ENCODE measurements at places on chromosomes 12 and 14. TPM values are rescaled to one million over a fixed set of nuclear protein-coding genes. Genes with fewer than 3 reads are reported as not detected.

Gene ANKRD33
- not detected for total RNA-seq

Gene CCDC38
- not detected for total RNA-seq

Gene AHSA1
- total RNA-seq = 121 TPM

Gene KLRC3
- total RNA-seq = not detected

Gene HCAR1
- 34.0 TPM for total RNA-seq

Gene CNTN1
- total RNA-seq = 1.1 TPM

Gene ACSS3
- 147 TPM for total RNA-seq

Gene ACOT4
- total RNA-seq = 2.8 TPM

Gene CCDC196
- not detected for total RNA-seq

Gene PNP
- total RNA-seq = 38.8 TPM

- no peak for DNase-seq
- H3K4me3 ChIP-seq = no peak overlapping the region
- no peaks in the 10 kb centered on the region for H3K27me3 ChIP-seq
Observed at GRCh38 chr14:58646479-58646878, 8.7 kb downstream of the DACT1 start.

GRCh38 chr12:108875682-108876361 is 4.1 kb upstream of the DAO start:
- H3K4me3 ChIP-seq = no peak overlapping the region
- DNase-seq = no peak
- H3K36me3 ChIP-seq = no peaks in the 10 kb centered on the region

- no peaks in the 10 kb centered on the region for H3K36me3 ChIP-seq
- no peak for DNase-seq
- no peaks in the 10 kb centered on the region for H3K27me3 ChIP-seq
- no peaks in the 10 kb centered on the region for H3K4me1 ChIP-seq
- H3K27ac ChIP-seq = no peak overlapping the region
- no peak overlapping the region for H3K4me3 ChIP-seq
Observed at GRCh38 chr14:95196268-95196667, 38.9 kb upstream of the DICER1 start.

DNA sequence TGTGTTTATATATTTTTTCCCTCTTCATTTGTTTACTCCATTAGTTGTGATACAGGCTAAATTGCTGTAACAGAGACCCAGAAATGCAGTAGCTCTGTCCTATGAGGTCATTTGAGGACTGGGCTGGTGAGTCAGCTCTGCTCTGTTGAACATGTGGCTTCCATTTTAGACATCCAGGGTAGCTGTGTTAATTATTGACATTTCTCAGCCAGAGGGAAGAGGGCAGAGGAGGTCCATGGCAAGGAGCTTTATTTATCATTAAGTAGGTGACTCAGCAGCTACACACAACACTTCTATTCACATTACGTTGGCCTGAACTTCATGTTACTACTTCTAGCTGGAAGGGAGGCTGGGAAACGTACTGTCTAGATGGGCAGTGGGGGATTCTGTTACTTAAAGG is 85.4 kb downstream of the PTCSC3 start:
- no peak overlapping the region for H3K4me3 ChIP-seq
- no peaks in the 10 kb centered on the region for H3K4me1 ChIP-seq
- no peak overlapping the region for H3K27ac ChIP-seq

DNA sequence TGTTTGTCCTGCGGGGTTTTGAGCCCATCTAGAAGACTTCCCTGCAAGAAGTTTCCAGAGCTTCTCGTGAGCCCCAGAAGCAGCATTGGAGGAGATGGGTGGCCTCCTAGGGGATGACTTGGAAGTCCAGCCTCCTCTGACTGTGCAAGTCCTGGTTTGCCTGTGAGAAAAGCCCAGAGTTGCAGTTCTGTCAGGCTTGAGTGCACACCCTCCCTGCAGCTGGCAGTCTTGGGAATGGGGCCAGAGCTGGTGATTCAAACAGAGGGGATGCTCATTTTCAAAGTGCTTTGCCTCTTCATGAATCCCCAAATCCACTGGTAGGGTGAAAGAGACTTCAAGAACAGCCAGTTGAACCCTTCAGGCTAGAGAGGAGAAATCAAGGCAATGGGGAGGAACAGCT is 3.9 kb upstream of the PPP1R1A start:
- peaks cover 4% of the 10 kb centered on the region for H3K4me1 ChIP-seq
- no peak overlapping the region for H3K27ac ChIP-seq
- DNase-seq = no peak

DNA sequence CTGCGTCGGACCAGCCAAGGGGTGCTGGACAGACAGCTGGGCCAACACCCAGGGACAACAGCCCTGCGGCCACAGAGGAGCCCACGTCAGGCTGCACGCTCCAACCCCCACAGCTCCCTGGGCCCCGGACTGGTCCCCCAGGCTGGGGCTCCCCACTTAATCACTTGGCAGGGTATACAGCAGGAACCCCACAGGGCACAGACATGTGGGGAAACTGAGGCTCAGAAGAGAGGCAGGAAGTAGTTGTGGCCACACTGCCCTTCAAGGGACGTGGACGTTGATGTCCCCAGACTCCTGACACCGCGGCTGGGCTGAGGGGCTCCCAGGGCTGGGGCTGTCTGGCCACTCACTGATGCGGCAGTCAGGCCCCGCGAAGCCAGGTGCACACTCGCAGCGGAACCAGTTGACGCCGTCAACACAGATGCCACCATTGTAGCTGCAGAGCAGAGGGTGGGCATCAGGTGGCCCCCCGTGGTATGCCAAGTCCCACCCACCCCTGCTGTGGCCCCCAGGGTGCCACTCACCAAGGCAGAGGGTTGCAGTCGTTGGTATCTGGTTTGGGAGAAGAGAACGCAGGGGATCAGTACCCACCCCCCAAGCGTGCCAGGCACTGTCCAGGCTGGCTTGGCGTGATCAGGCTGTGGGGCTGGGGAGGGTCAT is 21.5 kb downstream of the JAG2 start:
- no peaks in the 10 kb centered on the region for H3K4me1 ChIP-seq
- no peak for DNase-seq
- no peak overlapping the region for H3K27ac ChIP-seq
- H3K4me3 ChIP-seq = no peak overlapping the region

GRCh38 chr14:70097576-70098249 is 91.0 kb downstream of the SLC8A3 start:
- no peaks in the 10 kb centered on the region for H3K27me3 ChIP-seq
- no peak overlapping the region for H3K27ac ChIP-seq
- DNase-seq = no peak
- H3K4me3 ChIP-seq = no peak overlapping the region
- no peaks in the 10 kb centered on the region for H3K36me3 ChIP-seq
- H3K4me1 ChIP-seq = no peaks in the 10 kb centered on the region

GRCh38 chr12:26091822-26092221 is 33.0 kb downstream of the BHLHE41 start:
- no peaks in the 10 kb centered on the region for H3K27me3 ChIP-seq
- H3K4me3 ChIP-seq = no peak overlapping the region
- H3K27ac ChIP-seq = no peak overlapping the region
- no peak for DNase-seq

DNA sequence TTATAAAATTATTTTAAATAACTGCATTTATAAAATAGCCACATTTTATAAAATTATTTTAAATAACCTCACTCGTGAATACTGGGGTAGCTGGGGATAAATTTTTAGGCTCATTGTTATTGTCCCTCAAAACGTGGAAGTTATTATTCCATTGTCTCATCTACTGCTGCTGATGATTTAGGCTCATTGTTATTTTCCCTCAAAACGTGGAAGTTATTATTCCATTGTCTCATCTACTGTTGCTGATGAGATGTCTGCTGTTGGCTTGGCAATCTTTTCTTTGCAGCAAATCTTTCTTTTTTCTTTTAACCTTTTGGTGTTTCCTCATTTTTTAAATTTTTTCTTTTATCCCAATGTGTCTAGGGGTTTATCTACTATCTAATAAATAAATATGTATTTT is 182.6 kb upstream of the PZP start:
- no peak overlapping the region for H3K4me3 ChIP-seq
- DNase-seq = no peak
- H3K4me1 ChIP-seq = no peaks in the 10 kb centered on the region
- no peak overlapping the region for H3K27ac ChIP-seq
- no peaks in the 10 kb centered on the region for H3K27me3 ChIP-seq

- no peak for DNase-seq
- H3K27ac ChIP-seq = no peak overlapping the region
- H3K4me1 ChIP-seq = no peaks in the 10 kb centered on the region
- H3K27me3 ChIP-seq = no peaks in the 10 kb centered on the region
- no peaks in the 10 kb centered on the region for H3K36me3 ChIP-seq
- H3K4me3 ChIP-seq = no peak overlapping the region
Observed at GRCh38 chr14:86799244-86799647, 1193.7 kb downstream of the GALC start.

Data from breast epithelium (tissue), 4 donors.